ENCODE measurements at places on chromosomes 11 and 22.

- DNase-seq = no peak
Measured at GRCh38 chr11:60863550-60864521, 3.5 kb upstream of the ZP1 start.

DNA sequence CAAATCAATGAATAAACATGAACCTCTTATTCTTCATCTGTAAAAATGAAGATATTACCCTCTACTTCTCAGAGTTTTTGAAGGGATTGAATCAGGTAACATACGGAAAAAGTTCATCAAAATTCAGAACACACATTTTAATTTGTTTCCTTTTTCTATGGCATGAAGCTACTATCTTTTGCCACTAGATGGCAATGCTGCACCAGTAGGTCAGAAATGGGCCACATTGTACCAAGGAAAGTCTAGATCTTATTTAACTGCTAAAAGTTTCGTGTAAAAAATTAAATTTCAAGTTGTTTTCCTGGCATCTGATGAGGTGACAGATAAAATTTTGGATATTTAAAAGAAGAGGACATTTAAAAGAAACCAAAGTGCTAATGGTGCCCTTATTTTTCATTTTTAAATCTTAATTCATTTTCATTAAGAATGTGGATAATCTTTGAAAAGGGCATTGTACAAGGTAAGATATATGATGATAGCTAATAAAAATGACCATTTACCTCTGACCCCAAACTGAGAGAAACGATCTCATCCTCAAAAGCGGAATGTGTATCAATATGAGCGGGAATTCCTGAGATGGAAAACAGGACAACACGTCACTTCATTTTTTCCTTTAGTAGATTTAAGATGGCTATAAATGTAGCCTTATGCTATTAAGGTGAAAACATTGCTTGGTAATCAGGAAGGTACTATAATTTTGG lies 16.1 kb downstream of the ALKBH8 start:
- peak; percentile 54 for DNase-seq

DNA sequence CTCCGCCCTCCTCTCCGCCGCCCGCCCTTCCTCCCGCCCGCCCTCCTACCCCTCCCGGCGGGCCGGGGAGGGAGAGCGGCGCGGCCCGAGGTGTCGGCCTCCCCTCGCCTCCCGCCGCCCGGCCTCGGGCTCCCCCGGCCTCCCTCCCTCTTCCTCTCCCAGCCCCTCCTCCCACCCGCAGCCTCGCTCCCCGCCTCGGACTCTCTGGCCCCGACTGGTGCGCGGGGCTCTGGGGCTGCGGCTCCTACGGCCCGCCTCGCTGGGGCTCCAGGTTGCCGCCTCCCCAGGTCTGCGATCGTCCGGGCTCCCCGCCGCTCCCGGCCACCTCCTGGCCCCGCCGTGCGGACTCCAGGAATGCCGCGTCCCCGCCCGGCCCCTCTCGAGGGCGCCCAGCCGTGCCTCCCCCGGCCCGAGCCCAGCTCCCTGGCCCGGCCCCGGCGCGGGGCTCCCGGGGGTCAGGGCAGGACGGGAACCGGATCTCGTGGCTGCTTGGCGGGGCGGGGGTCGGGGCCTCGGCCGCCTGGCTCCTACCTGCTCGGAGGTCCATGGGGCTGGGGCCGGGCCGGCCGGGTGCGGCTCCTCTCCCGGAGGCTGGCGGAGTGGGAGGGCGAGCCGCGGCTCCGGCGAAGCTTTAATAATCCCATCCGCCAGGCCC lies at the start of gene CLCF1:
CLCF1 (minus strand) TSS at position 606 of the 655 bp plus-strand sequence; CDS start at position 547, 59 bp downstream.
- DNase-seq = peak; percentile 34

DNA sequence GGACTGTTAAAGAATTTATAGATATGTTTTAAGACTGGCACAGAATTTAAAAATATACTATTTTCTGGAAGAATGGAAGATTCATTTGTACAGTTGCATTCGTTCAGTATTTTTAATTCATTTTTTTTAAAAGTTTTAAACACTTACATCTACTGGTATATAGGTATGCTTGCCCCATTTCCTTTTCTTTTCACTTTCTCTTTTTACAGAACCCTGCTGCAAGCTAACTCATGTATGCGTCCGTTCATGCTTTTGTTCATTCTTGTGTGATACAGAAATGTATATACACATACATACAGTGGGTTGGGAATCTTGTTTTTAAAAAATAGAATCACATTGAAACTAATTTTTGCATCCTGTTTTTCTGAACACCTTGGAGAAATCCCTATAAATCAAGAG lies 31.0 kb downstream of the PACS1 start:
- DNase-seq = no peak

- no peak for DNase-seq
Measured at GRCh38 chr11:33652930-33653329, 47.7 kb downstream of the C11orf91 start.

DNA sequence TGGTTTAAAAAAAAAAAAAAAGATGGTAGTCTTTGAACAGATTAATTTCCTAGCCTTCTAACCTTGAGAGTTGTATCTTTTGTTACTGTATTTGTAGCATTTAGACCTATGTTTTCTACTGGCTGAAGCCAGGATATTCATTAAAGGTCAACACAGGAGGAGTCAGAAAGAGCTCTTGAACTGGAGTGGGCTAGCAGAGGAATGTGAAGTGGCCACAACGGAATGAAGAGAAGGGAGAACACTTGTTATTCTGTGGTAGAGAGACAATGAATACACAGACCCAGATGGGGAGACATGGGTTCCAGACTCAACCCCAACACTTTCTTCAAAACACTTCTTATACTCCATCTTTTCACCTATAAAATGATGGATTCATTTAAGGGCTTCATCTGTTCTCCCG lies 88.1 kb downstream of the RELT start:
- DNase-seq = no peak

- DNase-seq = peak; percentile 73
Measured at GRCh38 chr11:47847892-47848699, at the start of gene NUP160. Gene NUP160, minus strand, starts transcription at chr11:47848350. Its CDS starts 32 bp downstream, at chr11:47848318.

- DNase-seq = no peak
Measured at GRCh38 chr11:44519989-44520737, 45.3 kb upstream of the CD82 start.

DNA sequence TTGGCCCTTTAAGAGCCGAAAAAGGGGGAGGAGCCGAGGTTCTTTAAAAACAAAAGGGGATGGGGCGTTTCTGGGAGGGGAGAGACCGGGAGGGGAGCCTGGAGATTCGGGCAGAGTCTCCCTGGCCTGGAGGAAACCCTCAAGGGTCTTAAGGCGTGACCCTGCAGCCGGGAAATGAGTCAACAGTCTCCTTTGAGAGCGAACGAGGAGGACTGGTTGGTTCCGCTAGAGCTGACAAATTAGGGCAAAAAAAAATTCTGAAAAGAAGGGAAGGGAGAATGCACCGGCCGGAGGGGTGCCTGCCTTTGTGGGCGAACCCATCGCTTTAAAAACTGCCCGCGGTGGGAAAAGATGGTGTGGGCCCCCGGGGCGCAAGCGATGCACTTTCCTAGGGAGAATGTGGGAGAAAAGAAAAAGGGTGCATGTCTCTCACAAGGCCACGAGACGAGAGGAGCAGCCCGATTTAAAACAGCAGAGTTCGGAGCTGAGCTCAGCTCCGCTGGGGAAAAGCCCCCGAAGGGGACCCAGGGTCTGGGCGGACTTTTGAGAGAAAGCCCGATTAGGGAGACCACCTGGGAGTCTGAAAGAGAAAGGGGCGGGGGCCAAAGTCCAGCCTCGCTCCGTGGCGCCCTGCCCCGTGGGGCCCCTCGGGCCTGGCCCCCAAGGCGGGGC lies 874 bp downstream of the ZFTA start:
- DNase-seq = peak; percentile 45

DNA sequence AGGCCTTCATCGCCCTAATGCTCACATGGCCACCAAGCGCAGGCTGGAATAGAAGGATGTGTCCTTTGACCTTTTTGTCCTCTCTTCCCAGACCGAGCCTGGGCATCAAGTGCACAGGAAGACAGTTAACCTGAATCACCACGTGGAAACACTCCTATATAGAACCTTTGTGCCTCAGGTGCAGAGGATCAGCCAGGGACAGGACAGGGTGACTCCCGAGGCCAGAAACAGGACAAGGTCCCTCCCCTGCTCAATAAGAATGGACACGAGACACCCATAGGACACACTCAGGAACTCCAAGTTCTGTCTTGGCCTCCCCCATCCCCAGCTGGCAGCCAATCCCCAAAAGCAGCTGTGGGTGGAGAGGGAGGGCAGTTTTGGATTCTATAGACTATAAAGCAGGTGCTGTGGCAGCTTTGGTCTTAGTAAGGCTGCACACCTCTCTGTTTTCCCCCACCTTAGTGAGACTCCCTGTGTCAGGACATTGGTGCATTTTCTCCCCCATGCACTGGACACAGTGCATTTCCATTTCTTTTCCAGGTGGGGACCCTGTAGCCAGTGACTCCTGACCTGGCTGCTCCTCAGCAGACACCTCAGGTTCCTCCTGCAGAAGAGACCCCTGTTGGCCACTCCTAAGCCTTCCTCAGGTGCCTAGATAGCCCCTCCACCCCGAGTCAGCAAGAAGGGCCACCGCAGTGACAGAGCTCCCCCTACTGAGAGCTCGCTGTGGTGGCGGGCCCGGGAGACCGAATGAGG lies 43.6 kb upstream of the POU2AF1 start:
- peak; percentile 30 for DNase-seq

GRCh38 chr22:20275836-20276235 lies 7.7 kb upstream of the RTN4R start:
- no peak for DNase-seq

DNA sequence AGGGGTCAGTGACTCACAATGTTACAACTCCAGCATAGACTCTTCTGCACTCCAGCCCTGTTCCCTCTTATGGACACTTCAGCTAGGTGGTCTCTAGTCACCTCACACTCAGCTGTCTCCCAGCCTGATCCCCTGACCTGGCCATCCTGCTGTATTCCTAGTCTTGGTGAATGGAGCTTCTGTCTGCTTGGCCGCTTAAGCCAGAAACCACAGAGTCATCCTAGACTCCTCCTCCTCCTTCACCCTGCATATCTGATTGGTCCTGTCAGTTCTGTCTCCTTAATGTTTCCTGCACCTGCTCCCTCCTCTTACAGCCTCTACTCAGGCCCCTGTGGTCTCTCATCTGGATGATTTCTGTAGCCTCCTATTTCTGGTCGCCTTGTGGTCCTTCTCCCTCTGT lies 144.9 kb downstream of the HIPK3 start:
- DNase-seq = no peak

DNA sequence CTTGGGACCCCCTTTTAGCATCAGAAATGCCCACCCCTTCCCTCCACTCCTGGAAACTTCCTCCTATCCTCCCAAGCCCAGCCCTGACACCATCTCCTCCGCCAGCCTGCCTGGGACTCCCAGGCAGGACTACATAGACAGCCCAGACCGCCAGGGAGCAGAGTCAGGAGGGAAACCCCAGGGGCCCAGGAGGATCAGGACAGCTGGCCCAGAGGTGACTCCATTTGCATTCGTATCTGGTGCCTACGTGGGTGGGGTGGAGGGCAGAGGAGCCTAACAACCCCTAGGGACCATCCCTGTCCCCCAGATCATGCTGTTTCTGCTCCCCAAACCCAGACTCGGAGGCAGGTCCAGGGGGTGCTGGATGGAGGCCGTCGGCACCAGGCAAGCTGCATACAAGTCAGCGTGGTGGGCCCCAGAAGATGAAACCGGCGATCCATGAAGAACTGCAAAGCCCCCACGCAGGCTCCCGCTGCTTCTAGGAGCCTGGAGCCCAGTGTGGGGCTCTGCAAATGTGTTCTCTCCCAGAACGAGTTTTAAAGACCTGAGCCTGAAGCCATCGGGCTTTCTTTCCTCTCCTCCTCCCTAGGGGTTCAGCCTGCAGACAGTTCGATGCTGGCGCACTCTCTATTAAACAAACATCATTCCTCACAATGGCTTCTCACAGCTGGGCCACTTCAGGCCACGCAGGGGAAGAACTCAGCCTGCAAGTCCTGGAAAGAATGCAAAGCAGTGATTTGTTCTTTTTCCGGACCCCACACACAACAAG lies 1506.8 kb downstream of the BRD1 start:
- no peak for DNase-seq

DNA sequence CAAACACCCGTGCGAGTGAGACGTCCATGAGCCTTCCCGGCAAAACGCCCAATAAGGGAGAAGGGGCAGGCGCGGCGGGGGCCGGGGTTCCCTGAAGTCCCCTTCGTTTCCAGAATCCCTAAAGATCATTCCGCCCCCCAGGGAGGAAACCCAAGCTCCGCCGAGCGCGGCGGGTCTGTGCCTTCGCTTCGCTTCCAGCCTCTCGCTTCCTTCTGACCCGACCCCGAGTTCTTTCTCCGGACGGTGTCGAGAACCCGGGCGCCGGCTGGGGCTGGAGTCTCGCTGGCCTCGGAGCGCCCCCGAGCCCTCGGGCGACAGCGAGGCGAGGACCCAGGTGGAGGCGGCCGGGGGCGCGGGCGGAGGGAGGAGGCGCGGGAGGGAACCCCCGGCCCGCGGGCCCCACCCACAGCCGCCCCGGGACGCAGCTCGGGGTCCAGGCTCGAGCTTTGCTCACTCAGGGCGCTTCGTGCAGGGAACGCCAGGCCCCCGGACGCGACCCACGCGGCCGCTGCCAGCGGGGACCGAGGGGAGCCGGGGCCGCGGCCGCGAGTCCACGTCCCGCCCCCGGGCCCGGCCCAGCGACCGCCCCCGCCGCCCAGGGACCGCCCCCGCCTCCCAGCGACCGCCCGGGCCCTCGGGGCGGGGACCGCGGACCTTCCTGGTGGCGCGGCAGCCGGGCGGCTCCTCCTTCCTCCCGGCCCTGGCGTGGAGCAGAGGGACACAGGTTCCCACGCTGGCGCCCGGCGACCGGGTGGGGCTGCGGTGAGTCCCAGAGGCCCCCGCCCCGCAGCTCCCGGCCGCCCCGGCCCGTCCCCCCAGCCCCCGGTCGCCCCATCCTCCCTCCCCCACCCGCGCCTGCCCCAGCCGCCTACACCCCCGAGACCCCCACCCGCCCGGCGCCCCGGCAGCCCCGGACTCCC lies at the start of gene PGGHG:
PGGHG (plus strand) TSS at position 649 of the 920 bp plus-strand sequence. CDS start 691 bp downstream, outside the sequence.
- DNase-seq = peak; percentile 78

- no peak for DNase-seq
Measured at GRCh38 chr11:72723508-72723907, 28.7 kb downstream of the ARAP1 start.

DNA sequence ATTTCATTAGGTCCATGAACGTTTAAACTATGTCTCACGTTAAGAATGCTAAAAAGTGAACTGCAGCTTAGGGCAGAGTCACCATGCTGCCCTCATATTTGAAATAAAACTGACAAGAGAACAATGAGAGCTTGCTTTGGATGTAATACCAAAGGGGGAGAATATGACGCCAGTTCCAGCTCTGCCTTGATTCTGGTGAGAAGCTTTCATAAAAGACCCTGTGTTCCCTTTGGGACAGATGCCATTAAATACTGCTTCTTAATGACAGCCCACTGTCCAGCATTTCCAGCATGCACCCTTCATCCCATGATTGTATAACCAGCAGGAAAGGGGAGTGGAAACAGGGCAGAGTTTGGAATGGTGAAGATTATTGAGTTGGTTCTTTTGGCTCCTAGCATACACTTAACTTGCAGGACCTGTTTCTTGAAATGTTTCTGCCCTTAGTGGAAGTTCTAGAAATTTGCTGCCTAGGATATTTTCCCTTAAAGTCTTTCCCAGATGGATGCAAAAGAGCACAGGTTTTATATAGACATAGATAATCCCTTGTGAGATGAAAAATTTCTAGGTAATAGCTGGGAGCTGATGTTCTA lies 139.3 kb upstream of the LDLRAD3 start:
- DNase-seq = no peak
